ENCODE measurements at places on chromosomes 11 and 22.

GRCh38 chr11:92980312-92980711 lies 10.9 kb downstream of the MTNR1B start:
- DNase-seq, result no peak

- no peak for DNase-seq
Measured at GRCh38 chr11:133930767-133931448, 25.9 kb downstream of the IGSF9B start.

DNA sequence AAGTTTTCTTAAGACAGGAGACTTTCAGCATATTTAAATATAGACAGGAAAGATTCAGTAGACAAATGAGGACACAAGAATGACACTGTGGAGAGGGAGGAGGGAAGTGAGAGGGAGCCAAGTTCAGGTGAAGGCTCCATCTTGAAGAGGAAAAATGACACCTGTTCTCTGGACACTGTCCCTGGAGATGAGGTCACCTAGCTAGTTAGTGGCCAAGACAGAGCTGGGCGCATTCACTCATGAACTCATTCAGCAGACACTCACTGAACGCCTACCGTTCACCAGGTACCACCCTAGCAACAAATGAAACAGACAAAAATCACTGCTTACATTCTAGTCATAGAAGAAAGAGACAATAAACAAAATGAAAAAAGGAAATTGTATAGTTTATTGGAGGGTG lies 103.3 kb upstream of the PARVA start:
- no peak for DNase-seq

- DNase-seq, result no peak
Measured at GRCh38 chr22:22720724-22721261, 76.4 kb downstream of the GGTLC2 start.

GRCh38 chr11:132814410-132814809 lies 717.9 kb downstream of the OPCML start:
- DNase-seq, result no peak

DNA sequence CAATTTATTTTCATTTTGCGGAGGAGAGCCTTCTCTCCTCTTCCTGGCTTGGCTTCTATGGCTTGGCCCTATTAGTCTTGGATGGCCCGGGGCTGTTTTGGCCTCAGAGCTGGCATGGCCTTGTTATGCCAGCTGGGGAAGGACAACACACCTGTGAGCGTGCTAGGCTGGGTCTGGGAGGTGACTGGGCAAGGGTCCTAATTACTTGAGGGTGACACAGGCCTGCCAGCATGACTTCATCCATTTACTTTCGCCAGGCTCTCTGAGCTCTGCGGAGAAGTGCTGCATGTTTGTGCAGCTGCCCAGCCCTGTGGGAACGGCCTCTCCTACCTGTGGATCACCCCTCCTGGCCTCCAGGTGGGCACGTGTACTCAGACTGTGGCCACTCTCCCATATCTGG lies 153.6 kb downstream of the SNX19 start:
- DNase-seq, result no peak

- no peak for DNase-seq
Measured at GRCh38 chr22:44869196-44869595, 116.8 kb downstream of the ARHGAP8 start.

DNA sequence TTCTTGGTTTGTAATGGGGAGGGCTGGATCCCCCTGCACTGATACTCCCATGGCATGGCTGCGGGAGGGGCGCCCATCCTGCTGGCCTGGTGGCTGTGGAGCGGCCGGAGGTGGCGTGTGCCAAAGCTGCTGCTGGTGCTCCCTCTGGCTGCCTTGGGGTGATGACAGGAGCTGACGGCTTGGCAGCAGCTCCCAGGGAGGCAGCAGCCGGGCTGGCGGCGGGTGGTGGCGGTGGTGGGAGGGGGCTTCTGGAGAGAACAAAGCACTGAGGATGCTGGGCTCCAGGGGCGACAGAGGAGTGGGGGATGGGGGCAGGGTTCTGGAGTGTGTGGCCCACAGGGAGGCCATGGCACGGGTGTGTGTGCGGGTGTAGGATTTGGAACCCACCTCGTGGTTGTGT lies 11.4 kb upstream of the MPPED1 start:
- DNase-seq, result no peak

DNA sequence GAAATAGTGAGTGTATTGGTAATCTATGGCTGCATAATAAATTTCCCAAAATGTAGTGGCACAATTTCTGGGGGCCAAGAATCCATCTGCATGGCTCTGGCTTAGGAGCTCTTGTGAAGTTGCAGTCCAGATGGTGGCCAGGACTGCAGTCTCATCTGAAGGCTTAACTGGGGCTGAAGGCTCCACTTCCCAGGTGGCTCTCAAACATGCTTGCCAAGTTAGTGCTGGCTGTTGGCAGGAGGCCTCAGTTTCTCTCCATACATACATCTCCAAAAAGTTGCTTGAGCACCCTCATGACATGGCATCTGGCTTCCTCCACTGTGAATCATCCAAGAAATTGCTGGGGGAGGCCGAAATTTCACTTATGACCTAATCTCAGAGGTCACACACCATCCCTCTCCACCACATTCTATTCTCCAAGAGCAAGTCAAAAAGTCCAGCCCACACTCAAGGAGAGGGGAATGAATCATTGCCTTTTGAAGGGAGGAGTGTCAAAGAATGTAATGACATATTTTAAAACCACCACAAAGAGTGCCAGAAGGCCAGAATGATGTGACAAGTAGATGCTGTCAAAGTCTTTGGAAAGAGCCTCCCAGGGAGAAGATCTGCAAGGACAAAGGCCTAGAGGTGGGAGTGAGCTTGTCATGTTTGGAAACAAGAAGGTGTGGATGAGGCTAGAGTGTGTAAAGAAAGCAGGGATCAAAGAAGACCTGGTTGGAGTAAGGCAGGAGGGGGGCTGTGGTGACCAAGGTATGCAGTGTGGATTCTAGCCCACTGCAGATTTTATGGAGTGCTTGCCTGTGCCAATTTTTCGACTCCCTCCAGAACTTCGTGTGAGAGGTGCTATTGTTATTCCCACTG lies 566.2 kb downstream of the MIAT start:
- DNase-seq, result no peak

- DNase-seq, result no peak
Measured at GRCh38 chr22:34278121-34278520, 357.8 kb upstream of the LARGE1 start.

- DNase-seq, result peak; percentile 90
Measured at GRCh38 chr11:106156290-106156937, 79.0 kb downstream of the AASDHPPT start.

- DNase-seq, result no peak
Measured at GRCh38 chr11:102614485-102614884, 10.6 kb downstream of the MMP20 start.

DNA sequence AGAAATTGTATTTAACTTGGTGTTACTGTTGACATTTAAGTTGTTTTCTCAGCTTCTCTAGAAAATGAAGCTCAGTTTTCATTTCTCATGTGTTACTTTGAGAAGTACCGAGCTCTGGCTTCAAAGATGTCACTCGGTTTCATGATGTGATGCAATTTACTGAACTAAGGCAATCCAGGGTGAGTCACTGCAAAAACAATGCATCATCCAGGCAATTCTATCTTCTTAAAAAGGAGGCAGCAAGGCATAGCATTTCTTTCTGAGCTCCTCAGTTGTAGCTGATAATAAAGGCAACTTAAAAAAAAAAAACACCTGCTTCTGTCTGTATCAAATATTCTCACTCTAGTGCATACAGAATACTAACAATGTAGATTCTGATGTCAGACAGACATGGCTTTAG lies 91.1 kb upstream of the KCNA4 start:
- no peak for DNase-seq

DNA sequence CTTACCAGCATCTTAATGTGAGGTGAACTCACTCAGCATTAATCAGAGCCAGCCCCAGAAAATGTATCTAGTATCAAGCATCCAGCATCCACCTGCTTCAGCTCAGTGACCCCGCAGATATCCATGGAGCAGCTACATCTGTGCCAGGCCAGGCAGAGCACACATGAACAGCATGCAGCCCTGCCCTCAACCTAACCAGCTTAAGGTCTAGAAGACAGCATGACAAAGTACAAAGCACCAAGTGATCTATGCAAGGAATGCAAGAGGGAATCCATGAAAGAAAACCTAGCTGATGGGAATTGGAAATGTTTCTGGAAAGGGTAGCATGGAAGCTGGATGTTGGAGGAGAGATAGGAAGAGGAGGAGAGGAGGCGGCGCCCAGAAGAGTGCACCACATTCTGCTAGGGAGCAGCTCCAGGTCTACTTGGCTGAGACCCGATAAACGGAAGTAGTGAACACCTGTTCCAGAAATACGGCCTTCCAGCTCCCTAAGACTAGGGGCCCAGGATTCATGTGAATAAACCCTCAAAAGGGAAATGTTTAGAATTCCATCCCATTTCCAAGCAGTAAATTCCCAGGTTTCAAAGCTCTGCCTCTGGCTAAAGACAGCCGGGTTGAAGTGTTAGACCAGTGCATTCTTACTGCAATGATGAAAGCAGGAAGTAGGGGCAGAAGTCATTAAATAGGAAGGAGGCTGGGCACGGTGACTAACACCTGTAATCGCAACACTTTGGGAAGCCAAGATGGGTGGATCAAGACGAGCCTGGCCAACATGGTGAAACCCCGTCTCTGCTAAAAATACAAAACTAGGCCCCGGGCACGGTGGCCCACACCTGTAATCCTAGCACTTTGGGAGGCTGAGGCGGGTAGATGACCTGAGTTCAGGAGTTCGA lies 23.5 kb upstream of the L3MBTL2 start:
- DNase-seq, result no peak

- DNase-seq, result no peak
Measured at GRCh38 chr11:133814588-133815100, 30.7 kb downstream of the SPATA19 start.

- DNase-seq, result no peak
Measured at GRCh38 chr22:50258361-50259292, 2.9 kb downstream of the MAPK12 start.

DNA sequence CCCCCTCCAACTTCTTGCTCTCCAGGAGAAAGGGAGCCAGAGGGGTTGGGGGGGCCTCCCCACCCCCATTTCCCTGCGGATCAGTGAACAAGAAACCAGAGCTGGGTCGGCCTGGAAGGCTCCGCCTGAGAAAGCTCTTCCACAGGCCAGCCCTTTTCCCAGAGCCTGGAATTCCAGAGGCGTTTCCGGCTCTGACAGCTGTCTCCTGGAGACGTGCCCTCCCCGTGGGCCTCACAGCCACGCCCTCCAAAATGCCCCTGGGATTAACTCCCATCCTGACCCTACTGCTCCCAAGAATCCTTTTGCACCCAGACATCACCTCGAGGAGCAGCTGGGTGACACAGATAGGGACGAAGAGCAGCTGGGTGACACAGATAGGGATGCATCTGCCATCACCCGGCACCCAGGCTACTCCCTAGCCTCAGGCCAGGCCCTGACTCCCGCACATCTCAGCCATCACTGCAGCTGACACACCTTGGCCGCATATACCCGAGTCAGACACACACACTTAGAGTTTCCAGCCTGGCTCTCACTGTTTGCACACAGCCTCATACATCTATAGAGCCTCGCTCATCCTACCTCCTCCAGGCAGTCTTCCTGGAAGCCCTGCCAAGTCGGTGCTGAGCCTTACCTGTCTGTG lies 7.6 kb upstream of the CDC42EP1 start:
- DNase-seq, result no peak

- DNase-seq, result peak; percentile 71
Measured at GRCh38 chr11:75576499-75576918, 14.5 kb downstream of the SERPINH1 start.

DNA sequence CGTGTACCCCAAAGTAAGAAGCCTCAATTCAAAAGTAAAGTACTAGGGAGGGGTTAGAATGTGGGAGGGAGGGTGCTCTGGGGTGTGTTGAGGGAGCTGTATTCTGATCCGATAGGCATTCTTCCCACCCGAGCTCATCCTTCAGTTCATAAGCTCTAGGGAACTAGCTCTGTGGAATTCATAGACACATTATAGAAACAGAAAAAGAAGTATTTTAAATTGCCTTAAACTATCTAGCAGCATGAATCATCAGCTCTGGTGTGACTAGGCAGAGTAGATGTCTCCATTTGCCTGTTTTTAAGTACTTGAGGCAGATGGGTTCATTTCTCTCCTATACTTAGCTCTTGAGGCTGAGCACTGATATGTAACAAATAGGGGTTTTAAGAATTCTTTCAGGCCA lies 7.3 kb upstream of the SGSM3 start:
- DNase-seq, result no peak

DNA sequence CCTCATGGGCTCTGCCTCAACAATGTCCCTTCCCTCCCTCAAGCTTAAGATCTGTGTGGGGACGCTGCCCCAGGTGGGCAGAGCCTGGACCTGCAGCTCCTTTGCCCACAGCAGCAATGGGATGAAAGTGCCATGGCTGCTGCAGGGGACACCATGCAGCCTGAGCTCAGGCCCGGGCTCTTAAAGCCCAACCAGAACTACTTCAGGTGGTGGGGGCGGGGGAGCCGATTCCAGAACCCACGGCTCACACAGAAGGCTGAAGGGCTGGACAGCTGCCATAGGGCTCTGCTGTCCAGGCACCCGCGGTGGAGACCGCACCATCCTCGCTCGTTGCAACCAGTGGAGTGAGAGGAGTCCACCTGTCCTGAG lies 12.5 kb downstream of the CHID1 start:
- no peak for DNase-seq

GRCh38 chr11:44725757-44726282 lies 942 bp upstream of the TSPAN18 start:
- DNase-seq, result no peak

DNA sequence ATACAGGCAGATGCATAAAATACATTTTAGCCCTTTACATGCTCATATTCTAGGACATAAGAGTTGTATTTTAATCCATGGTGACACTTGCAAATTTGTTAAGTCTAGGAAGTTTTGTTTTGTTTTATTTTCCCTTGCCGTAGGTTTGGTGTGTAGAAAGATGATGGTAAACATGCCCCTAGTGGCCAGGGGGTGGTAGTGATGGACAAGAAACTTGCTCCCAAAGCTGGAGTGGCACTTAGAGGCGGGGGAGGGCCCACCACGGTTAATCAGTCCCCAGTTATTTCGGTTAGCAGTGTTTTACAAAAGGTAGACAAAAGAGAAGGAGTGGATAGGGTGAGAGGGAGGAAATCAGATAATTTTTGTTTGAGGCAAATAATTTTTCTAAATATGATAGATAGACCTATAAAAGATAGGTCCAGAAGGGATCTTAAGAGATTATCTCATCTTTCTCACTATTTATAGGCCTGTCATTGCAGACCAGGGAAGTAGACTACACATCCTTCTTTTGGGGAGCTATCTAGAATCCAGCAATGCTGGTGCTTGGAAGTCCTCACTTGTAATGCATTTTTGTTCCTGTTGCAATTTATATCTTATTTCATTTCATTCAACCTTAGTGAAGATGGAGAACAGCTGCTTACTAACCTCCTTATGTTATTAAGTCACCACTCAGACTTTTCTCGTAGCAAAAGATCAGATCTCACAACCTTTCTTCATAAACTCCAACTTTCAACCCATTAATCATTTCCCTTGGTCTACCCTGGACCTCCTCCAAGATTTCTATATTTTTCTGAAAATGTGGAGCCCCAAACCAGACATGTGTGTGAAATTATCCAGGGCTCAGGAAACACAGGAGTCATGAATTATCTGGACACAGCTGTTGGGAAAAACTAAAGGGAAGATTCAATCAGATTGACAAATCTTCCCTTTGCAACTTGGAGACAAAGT lies 5.9 kb upstream of the BDNF start:
- DNase-seq, result no peak

Data from small intestine (tissue), 16 donors.